ENCODE measurements at places on chromosomes 7 and 10.

DNA sequence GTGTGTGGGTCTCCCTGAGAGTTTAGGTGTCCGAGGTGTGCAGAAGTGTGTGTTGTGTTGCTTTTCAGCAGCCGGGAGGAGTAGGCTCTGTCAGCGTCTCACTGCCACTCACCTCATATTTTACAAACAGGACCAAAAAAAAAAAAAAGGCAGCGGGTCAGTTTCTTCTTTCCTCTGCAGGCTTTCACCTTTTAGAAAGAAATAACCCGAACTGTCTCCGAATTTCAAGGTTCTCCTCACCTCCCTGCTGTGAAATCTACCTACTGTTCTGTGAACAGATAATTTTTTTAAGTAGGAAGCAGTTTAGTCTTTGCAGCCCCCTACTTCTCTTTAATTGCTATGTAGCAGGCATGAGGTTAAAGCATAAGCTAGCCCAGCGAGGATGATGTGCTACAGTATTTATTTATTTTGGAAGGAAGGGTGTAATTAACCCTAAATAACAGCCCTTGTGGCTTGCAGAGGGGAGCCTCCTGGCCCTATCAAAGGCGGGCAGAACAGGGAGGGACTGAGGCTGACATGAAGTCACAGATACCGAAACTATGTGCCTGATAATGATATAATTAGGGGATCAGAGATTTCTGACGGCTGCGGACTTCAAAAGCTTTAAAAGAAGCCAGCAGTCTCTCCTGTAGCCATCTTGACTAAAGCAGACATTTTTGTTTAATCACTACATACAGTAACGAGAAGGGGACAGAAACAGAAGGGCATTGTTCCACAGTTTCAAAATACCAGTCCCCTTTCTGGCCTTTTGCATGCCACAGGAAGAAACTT lies 1.6 kb downstream of the BAMBI start:
- peak; percentile 31 for DNase-seq

DNA sequence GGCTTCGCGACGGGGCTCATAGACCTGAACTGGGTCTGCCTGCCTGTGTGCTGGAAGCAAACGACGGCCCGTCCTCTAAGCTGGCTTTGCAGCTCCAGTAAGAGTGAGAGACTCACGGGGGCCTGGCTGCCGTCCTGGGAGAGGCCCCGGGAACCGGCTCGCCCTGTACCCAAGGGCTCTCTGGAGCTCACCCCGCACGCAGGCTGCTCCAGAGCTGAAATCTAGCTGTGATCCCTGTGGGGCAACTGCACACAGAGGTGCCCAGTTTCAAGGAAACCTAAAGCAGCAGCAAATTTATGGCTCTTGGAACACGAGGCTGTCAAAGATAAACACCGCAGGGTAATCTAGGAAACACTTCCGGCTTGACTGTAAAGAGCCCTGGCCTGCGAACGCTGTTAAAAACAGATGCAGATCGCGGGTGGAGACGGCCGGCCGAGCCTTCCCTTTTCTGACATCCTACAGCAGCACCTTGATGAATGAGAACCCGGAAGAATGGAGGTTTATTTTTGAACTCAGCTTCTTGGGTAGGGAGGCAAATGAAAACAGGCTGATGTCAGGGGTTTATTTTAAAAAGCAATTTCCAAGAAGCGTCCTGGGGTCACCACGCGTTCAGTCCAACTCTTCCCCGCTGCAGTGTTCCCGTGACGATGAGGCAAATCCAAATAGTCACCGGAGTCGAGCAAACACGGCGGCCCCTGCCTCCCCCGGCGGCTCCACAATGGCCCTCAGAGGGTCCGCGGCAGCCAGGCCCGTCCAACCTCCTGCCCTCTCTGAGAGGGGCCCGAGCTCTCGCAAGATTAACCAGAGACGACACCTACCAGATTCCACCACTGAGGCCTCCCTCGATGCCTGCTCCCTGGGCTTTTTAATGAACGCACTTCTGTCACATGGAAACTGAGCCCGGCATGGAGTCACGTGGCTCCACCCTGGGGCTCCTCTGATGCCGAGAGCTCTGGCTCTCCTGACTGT lies 29.6 kb downstream of the AMZ1 start:
- no peak for DNase-seq

- DNase-seq = no peak
These were observed 40.2 kb downstream of the PDSS1 start for GRCh38 chr10:26737730-26738129.

DNA sequence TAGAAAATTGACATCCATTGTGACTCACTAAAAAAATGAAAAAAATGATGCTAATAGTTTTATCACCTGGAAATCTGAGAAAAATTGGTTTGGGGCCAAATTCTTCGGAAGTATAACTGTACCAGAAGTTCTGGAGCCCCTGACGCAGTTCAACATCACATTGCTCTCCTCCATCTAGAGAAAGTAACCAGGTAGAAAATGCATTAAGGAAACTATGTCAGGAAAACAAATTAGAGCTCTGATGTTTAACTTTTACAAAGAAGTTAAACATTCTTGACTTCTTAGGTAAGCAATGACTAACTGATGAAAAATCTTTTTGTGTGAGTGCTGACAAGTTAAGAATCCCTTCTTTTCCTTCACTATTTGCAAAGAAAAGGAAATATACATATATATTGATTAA lies 61.1 kb upstream of the TMEM196 start:
- peak; percentile 23 for DNase-seq

DNA sequence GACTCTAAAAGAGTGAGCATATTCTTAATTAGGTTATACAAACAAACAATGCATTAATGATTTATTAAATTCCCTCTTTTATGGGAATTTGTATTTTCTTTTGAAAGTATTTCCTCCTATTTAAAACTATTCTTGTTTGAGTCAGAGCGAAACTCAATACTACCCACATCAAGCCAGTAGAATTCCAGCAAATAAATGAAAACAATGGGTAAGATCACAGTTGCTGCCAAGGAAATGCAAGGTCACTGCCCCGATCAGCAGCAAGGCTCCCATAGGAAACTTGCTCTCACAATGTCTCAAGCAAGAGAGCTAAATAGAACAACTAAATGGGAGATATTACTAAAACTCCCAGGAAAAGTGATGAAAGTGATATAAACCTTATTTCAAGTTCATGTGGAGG lies 206.3 kb downstream of the THSD7A start:
- peak; percentile 55 for DNase-seq

GRCh38 chr7:104929921-104930320 lies 84.1 kb upstream of the KMT2E start:
- DNase-seq = no peak

DNA sequence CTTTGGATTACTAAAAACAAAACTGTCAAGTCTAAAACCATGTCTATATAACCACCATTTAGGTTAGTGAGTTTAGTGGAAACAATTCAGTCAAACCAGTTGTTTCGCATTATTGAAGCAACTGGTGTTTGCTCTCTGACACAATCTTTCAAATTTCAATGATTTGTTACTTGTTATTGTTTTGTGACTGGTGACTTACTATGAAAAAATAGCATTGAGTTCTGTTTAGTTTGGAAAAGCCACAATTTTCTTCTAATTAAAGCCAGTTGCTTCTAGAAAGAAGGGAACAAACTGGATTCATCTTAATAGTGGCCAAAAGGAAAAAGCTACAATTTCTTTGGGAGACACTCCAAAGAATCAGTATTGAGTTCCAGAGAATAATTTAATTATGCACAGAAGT lies 30.4 kb downstream of the LAMB4 start:
- no peak for DNase-seq

DNA sequence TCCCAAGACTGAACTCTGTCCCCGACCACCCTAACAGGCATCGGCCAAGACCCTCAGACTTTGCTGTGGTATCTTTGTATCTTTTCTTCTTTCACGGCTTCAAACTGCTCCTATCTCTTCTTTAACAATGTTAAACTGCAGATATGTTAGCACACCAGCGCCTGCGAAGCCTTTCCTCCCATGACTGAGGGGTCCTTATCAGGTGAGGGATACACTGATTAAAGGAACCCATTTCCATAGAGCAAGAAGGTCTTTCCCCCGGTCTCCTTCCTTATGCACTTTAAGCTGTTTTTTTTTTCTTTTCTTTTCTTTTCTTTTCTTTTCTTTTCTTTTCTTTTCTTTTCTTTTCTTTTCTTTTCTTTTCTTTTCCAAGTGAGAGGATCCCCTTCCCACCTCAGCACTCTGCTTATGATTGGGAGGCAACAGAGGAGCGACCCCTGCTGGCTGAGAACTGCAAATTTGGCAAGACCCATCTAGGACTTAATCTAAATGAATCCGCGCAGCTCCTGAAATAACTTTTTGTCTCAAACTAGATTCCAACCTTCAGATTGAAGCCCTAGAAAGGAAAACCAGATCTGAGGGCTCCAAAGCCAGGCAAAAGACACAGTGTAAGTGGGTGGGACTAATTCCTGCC lies 109.9 kb downstream of the ITGB8 start:
- no peak for DNase-seq

DNA sequence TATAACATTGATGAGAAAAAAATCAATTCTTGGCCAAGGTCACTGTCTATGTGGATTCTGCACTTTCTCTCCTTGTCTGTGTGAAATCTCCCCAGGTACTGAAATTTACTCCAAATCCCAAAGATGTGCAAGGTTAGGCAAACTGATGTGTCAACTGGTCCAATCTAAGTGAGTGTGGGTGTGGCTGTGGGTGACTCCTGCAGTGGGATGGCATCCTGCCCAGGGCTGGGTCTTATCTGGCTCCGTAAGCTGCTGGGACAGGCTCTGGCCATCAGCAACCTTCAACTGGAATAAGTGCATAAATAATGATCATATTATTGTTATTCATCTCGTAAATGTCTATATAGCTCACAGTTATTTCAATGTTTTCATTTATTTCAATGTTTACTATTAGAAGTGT lies 79.3 kb downstream of the JCAD start:
- DNase-seq = no peak

DNA sequence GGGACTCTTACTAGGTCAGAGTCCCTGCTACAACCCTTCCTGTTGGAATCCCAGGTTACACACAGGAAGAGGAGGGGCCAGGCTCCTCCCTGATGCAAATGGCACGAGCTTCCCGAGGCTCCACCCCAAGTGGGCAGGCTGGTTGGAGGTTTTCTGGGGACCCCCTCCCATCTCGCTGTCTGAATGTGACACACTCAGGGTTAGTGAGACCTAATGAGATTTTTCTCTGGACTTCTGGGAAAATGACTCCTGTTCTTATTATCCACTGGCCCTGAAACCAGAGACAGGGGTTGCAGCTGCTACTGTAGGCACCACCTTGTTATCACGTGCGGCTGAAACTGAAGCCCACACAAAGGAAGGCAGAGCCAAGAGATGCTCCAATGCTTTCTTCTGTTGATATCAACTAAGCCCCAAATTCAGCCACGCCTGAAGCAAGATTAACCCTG lies 103.3 kb downstream of the FAM107B start:
- DNase-seq = no peak
